Vagina (tissue), 2 donors: ENCODE measurements at places on chromosomes 1 and 21.

DNA sequence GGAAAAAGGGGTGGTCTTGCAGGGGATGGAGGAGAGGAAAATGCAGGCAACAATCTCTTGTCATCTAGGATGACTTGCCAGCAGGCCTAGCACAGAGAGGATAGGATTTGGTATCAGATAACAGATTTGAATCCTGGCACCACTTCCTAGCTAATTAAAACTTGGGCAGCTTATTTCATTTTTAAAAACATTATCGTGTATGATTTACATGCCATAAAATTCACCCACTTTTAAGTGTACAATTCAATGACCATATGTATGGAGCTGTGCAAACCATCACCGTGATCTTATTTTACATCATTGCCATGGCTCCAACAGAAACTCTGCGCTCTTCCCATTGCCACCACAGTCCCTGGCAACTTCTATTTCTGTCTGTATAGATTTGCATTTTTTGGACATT, 6.9 kb downstream of the PYCR2 start:
- DNase-seq = no peak

- no peak for DNase-seq
These were observed 89.0 kb downstream of the UBE2U start for GRCh38 chr1:64292399-64292798.

- DNase-seq = no peak
These were observed 60.7 kb downstream of the ZNF697 start for GRCh38 chr1:119587341-119587740.

GRCh38 chr1:47710329-47711071, 272.7 kb downstream of the FOXD2 start:
- no peak for DNase-seq

DNA sequence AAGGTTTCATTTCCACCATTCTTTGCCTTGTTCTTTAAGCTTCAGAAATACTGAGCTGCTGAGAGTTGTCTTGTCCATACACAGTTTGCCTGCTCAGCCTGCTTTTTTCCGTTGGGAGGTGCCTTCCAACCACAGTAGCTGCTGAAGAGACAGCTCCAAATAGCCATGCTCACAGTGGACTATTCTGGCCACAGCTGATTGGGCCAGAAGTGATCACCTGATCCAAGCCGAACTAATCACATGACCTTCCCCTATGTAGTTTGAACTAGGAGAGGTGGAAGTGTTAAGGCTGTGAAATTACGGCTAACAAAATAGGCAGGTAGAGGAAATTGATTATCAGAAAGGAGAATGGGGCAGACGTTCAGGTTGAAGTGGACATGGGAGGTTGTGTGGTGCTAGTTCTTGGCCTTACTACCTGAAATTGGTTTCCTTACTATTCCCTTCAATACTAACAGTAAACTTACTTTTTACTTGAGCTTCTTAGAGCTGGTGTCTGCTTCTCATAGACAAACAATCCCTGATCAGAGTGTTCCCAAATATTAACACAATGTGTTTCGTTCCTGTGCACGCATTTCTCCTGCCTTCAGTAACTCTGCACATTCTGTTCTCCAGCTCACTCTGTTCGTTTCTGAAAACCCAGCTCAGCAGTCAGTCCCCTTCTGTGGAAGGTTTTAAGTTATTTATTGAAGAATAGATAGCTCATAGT, 136.1 kb downstream of the RWDD3 start:
- DNase-seq = no peak

GRCh38 chr1:202343652-202344349, 2.1 kb upstream of the UBE2T start:
- DNase-seq = no peak

GRCh38 chr1:232822530-232822929, 17.3 kb downstream of the MAP10 start:
- DNase-seq = no peak

- DNase-seq = no peak
These were observed 334.2 kb downstream of the NTNG1 start for GRCh38 chr1:107474877-107475612.

GRCh38 chr1:245016700-245017099, 138.1 kb upstream of the KIF26B start:
- DNase-seq = no peak
